ENCODE measurements at places on chromosomes 6 and 20.

DNA sequence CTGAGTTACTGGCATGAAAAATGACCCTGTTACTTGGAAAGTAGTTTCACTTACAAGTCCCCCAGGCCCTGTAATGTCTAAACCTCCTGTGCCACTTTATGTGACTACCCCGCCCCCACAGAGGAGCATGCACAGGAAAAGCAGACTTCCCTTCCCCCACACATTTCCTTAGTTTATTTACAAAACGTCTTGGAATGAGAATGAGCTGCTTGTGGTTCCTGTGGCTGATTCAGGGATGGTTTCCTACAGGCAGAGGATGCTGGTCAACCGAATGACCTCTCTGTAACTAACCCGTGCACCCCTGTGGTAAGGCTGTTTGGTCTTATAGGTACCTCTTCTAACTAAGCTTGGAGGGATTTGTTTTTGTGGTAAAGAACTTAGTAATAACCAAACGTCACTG is 28.5 kb downstream of the RSPO3 start:
- DNase-seq, result peak; percentile 33

DNA sequence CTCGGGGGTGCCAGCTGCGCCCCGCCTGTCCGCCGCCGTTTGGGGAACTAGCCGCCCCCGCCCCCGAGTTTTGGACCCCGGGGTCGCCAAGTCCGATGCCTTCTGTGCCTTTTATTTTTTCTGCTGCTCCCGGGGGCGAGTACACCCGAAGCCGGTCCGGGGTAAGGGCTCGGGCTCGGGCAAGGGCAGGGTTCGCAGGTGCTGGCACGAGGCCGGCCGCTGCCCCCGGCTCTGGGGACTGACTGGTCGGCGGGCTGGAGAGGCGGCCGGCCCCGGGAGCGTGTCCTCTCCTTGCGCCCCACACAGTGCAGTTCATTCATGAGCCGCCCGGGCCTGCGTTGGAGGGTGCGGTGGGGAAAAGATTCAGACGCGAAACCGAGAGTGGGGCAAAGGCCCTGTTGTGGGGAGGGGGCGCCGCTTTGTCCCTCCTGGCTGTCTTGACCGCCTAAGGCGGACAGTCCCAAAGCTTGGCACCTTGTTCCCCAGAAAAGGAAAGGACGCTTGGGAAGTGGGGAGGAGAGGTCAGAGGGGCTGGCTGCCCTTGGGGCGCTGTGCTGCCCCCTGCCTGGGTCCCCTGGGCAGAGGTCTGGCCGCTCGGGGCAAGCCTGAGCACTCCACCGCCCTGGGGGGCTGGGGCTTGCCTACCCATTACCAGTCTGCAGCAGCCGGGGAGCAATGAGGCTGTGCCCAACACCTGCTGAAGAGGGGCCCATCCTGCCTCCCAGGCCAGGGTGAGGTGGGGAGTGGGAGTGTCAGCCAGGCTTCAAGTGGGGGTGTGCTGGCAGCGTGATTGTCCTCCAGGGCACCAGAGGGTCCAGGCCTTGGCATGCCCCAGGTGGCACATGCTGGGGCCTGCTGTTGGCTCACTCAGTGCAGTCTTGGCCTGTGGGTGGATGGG is 915 bp downstream of the TMEM63B start:
- DNase-seq, result peak; percentile 63

DNA sequence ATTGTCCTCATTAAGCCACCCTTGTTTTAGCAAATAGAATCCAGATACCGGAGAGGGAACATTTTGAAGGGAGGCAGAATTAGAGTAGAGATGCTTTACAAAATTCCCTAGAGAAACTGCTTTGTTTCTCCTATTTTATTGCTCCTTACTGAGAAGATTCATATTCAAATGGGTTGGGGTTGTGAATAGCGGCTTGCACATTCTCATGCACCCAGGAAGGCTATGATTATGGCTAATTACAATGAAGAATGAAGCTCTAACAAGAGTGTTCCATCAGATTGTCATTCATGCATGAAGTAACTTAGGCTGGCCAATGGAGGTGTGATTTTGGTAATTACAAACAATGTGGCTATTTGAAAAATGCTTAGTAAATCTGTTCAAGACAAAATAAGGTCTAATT is 129.6 kb downstream of the PACRG start:
- no peak for DNase-seq

- DNase-seq, result no peak
These were observed 84.1 kb downstream of the GINS1 start for GRCh38 chr20:25491446-25492038.

DNA sequence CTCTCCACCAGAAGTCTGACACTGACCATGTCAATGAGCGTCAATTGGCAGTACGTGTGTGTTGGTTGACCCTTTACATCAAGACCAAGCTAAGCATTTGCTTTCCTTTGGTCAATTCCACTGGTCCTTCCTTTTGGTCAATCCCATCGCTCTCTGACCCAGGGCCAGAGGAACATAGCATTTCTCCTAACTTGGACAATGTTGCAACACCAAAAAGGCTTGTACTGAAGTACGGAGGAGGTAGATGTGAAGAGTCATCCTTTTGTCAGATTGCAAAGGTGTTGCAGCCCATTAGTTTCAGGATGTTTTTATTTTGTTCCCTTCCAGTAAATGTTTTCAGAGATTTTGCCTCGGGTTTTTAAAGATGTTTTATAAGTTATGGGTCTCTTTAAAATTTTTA is 24.6 kb downstream of the EDN1 start:
- no peak for DNase-seq

DNA sequence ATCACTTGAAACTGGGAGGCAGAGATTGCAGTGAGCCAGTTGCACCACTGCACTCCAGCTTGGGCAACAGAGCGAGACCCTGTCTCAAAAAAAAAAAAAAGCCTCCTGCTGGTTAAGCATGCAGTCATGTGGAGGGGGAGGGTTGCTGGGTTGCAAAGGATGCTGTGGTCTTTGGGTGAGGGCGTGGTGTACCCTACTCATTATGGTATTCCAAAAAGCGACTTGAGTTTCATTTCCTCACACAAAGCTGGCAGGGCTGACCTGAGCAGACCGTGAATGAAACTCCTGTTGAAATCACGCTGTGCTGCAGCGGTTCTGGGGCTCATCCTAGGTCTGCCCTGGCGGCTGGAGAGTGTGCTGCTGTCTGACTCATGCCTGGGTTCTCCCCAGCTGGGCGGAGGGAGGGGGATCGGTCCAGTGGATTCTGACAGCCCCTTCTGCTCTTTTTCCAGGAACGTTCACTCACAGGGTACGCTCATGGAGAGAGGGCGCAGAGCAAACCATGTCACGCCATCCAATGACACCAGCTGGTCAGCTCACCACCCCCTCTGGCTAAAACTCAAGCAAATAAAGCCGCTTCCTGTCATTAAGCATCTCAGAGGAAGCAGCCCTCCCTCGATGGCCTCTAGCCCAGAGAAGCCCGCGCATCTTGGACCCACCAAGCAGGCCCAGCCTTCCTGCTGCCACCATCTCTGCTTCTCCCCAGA is 166.2 kb downstream of the SCML4 start:
- no peak for DNase-seq

DNA sequence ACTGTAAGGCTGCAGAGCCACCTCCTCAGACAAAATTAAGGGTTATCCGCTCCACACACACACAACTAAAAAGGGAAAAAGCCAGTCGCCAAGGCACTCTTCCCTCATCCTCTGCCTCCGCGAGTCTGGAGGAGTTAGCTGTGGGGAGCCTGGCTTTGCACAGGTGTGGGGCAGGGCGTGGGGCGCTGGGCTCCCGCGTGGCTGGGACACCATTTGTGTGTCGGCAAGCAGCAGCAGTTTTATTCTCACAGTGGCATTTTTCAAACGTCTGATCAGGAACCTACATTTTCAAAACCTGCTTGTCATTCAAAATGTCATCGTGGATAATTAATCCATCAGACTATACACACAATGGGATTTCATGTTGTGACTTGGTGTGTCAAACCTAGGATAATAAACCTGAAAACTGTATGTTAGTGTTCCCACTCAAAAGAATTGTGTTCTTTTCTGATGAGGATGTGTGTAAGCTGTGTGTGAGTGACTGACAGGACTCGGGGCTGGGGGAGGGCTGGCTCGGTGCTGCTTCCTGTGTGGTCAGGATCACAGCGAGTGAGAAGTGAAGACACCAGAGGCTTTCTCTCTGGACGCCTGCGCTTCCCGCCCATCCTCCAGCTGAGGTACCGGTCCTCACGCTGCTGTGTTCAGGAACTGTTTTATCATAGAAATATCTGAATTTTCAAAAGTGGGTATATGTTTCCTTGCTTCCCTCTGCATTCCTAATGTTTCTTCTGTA is 83.1 kb downstream of the IRF4 start:
- DNase-seq, result no peak

DNA sequence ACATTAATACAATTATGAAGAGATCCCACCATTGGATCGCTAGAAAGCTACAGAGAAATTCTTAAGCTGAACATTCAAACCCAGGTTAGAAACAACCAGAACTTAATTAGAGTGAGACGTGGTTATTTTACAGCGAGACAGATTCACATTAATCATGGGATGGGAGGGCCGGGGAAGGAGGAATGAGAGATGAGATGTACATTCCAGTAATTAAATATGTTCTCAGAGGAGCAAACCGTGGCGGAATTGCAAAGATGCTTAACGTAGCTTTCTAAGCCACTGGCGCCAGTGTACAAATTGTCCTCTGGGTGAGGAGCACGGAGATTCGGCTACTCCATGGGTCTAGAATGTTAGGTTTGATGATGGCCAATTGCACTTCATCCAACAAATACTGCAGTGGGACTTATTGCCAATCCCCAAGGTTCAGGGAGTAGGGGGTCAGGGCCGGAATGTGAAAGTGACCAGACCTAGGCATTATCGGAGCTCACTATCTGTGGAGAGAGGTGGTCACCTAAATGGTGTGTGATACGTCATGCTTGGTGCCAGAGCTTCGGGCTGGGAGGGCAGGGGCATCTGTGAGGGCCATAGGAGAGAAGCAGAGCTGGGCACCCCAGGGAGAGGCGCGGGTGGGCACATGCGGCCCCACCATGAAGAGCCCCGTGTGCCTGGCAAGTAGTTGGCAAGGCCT is 114.7 kb downstream of the EDN3 start:
- no peak for DNase-seq

DNA sequence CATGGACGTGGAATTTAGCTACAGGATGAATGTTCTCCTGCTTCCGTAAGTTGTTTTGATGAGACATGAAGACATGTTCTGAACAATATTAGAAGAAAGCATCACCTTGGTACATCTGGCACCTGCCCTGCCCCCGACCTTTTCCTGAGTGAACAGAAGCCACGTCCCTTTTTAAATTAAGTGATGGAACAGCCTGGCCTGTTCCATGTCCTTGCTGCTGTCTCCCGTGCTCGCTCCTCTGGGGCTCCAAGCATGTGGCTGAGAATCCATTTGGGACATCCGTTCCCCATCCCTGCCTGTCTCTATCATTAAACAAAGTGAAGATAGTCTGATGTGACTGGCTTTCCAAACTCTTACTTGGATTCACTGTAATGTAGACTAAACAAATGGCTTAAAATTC is 36.4 kb downstream of the ERMARD start:
- no peak for DNase-seq

GRCh38 chr6:150914372-150914771 is 48.9 kb downstream of the MTHFD1L start:
- no peak for DNase-seq

GRCh38 chr6:157393669-157394327 is 12.8 kb downstream of the ZDHHC14 start:
- DNase-seq, result no peak

- no peak for DNase-seq
These were observed 257.1 kb upstream of the TAB2 start for GRCh38 chr6:149060300-149060984.

- DNase-seq, result no peak
These were observed 36.1 kb downstream of the MDFI start for GRCh38 chr6:41674231-41675000.

DNA sequence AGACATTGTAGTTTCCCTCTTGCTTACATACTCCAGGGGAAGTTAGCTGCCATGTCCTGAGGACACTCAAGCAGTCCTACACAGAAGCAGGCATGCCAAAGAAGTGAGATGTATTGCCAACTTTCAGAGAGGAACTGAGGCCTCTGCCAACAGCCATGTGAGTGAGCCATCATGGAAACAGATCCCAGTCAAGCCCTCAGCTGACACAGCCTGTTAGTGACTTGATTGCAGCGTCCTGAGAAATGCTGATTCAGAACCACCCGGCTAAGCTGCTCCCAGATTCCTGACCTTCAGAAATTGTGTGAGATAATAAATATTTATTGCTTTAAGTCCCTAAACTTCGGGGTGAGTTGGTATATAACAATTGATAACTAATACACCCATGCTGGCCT is 38.1 kb downstream of the GSTA2 start:
- DNase-seq, result no peak

- DNase-seq, result no peak
These were observed 291.1 kb downstream of the HIVEP2 start for GRCh38 chr6:142653710-142654420.

GRCh38 chr6:87203448-87204023 is 48.2 kb downstream of the ZNF292 start:
- DNase-seq, result no peak

DNA sequence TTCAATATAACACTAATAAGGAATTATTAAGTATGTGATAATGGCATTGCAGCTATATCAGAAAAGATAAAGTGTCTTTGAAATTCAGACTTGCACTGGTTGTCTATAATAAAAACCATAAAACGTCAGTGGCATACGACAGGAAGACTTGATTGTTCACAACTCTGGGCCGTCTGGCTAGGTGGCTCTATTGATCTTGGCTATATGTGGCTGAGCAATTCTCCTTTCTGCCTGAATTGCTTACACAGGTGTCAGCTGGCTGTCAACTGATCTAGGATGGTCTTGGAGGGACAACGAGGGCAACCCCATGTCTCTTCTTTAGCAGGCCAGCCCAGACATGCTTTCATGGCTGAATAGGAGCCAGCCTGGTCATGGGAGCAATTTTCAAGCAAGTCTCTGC is 359.1 kb downstream of the QKI start:
- no peak for DNase-seq

GRCh38 chr6:36858407-36858981 is 16.1 kb downstream of the PPIL1 start:
- peak; percentile 70 for DNase-seq

- DNase-seq, result no peak
These were observed 252.3 kb upstream of the KCNG1 start for GRCh38 chr20:51275181-51275580.

DNA sequence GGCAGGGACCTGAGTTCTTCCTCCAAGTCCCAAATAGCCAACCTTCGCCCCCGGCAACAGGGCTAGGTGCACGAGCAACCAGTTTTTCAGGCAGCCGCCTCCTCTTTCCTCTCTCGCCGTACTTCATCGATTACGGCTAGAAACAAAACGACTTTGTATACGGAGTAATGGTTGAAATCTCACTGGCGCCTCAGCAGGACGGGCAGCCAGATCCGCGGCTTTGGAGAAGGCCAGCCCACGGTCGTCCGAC is 333 bp upstream of the SMIM13 start:
- no peak for DNase-seq

DNA sequence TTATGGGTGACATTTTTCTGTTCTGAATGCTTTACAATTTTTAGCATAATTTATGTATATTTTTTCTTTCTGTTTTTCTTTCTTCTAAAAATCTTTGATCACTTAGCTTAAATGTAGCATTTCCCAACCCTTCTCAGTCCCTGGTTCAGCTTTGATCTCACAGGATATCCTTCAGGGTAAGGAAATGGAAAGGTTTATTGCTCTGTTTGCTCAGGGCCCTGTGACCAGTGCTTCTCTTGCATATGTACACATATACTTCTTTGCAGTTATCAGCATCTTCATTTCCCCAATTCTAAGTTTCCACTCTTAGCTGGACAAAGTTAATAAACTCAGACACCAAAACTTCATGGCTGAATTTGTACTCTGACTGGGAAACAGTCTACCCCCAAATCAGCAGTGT is 30.6 kb downstream of the TMEM74B start:
- no peak for DNase-seq

Data from iPS-NIHi11 (cell line).